NCI-H748 treated with DMSO at 0.1 percent for 48 hours (cell line): ENCODE measurements at places on chromosomes 11 and 22.
A peak's percentile ranks its signal among the peaks of the same experiment; 100 is the strongest.

- no peak for DNase-seq
These were observed 498.2 kb downstream of the KCNA4 start for GRCh38 chr11:29518389-29519174.

DNA sequence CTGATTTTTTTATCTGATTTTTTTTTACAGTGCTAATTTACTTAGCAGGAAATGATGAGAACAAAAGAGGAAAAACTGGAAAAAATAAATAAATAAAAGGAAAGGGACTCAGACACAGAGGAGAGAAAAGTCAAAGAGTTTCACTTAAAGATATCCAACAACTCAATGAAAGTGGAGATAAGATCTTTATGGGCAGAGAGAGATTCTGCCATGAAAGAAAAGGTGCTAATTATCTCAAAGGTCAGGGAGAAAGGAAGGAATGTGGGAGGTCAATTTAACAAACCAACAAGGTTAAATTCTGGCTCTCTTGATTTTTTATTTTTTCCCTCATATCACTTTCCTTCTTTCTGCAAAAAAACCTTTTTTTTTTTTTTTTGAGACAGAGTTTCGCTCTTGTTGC is 86.0 kb downstream of the DENND5A start:
- no peak for DNase-seq

- no peak for DNase-seq
These were observed 3.3 kb downstream of the MTMR2 start for GRCh38 chr11:95920460-95921105.

GRCh38 chr11:61141601-61142028 is 19.6 kb downstream of the VPS37C start:
- DNase-seq, result peak; percentile 17

GRCh38 chr22:48079505-48080290 is 1317.2 kb downstream of the TBC1D22A start:
- no peak for DNase-seq

DNA sequence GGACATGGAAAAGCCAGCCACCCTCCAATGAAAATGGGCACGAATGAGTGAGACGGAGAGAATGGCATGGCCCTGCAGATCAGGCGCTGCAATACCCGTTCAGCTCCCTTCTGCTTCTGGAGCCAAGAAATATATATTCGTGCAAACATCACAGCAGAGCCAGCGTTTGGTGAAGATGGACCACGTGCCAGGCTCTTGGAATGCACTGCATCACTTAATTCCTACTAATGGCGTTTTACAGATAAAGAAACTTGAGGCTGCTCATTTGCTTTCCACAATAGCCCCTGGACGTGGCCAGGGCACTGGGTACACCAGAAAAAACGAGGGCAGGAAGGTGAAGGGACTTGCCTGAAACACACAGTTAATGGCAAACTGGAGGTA is 1.6 kb upstream of the FXYD2 start:
- DNase-seq, result no peak

- no peak for DNase-seq
These were observed 26.7 kb upstream of the PICK1 start for GRCh38 chr22:38030311-38031133.

- no peak for DNase-seq
These were observed 10.8 kb downstream of the SLC22A24 start for GRCh38 chr11:63132985-63133775.

GRCh38 chr11:102116453-102117205 is 6.4 kb downstream of the YAP1 start:
- DNase-seq, result no peak

GRCh38 chr22:48486134-48486532 is 1341.5 kb downstream of the BRD1 start:
- DNase-seq, result no peak

GRCh38 chr11:129090056-129090455 is 102.1 kb downstream of the ARHGAP32 start:
- no peak for DNase-seq

DNA sequence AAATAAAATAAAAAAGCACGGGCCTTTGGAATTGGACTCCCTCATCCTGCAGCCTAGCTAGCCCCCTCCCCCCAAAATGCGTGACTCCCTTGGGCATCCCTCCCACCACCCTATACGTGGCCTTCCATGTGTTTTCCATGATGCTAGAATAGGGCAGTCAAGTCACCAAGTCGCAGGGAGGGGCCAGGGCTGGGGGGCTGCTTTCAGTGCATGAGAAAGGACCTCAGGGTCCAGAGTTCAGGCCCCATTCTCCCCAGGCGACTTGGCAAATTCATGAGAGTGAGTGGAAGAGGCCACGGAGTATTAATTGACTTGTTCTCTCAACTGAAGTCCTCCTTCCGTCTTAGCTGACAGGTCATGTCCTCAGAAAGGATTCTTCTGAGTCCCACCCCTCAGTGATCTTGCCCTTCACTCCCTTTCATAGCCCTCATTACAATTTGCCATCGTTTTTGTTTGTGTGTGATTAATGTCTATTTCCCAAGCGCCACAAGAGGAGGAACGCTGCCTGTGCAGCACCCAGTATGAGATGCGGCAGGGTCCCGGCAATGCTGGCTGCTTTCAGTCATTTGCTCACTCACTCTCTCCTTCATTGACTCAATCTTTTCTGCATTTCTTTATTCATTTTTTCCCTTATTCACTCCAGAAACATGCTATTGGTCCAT is 17.4 kb downstream of the LRRC32 start:
- no peak for DNase-seq

DNA sequence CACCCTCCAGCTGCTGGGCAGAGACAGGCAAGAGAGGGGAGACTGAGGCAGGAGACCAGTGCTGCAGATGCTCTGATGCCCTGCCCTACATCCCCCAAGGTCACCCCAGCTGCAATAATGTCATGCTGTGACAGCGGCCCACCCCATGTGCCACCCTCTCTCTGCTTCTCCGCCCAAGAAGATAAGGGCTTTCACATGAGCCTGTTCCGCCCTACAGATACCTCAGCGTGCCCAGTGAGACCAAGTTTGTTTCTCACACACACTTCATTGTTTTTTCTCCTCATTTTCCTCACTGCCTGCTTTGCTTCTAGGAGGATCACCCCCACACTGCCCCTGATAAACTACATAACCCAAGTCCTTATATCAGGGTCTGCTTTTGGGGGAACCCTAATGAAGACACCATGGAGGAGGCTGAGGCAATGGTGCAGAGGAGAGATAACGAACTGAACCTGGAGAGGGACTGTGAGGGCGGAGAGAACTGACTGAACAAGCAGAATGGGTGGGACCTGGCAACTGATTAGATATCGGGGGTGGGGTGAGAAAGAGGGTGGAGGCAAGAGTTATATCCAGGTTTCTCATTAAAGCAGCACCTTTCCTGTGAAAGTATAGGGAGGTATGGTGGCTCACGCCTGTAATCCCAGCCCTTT is 37.5 kb upstream of the TSKU start:
- DNase-seq, result no peak

DNA sequence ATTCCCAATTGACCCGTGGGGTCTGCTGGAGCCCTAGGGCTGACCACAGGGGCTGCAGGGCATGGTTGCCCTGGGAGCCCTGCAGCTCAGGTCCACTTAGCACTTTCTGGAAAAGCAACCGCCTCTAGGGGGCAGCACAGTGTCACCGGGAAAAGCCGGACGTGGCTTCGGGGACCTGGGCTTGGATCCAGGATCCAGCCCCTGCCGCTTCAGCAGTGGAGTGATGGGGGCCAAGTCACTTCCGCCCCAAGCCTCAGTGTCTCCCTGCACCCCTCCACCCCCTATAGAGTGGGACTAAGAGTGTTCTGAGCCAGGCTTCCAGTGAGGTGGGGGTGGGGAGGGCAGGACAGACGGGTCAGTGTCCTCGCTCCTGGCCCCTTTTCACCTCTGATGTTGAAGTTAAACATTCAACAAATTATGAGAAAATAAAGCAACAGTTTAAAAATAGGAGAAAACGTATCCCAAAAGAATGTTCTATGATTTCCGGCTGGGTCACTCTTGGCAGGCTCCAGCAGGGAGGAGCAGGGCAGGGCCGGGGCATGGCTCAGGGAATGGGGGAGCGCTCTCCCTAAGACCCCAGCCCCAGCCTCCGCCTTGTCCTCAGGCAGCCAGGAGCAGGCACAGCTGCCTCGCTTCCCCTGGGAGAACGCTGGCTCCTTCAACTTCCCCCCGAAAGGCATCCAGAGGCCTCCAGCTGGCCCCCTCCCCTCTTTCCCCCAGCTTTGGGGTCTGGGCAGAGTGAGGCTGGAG is 96.5 kb upstream of the FGF3 start:
- peak; percentile 53 for DNase-seq

DNA sequence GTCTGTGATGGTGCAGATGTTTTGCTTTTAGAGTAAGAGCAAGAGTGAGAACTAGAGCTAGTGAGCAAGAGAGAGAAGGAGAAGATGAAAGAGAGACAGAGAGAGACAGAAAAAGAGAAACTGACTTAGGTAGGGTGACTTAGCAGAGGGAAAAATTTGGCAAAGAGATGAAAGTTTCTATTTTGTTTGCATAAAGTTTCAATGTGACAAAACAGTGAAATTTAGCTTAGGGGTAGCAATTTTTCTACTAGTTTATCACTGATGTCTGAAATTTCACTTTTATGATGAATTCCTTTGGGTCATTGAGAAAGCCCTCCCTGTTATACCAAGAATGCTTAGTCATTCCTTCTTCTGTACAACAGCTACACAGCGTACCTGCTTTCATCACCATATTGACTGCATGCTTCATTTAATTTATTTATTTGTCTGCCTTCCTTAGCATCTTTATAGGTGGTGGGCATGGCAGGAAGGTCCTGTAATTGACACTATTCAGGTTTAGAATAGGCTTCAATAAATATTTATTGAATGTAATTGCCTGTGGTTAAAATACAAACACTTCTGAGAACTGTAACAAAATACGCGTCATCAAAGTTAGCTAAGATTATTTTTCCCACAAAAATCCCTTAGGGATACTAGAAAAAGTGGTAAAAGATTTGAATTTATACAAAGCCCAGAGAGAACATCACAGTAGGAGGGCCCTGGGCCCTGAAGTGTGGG is 19.9 kb upstream of the CTSC start:
- DNase-seq, result no peak

- no peak for DNase-seq
These were observed 16.4 kb upstream of the SLC25A1 start for GRCh38 chr22:19194766-19195536.

DNA sequence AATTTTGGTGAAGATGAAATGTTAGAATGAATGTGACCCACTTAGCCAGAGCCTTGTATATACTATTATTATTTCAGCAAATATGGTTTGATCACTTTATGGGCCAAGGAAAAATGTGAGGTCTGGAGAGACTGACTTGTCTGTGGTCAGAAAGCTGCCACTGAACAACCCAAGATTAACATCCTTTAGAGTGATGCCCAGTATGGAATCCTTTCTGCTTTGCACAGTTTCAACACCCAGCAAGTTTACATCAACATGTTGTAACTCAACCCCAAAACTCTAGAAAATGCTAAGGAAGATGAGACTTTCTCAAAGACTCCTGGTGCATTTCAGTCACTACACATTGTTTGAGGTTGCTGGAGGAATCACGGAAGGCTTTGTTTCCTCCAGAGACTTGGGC is 107.7 kb downstream of the SNX19 start:
- no peak for DNase-seq

DNA sequence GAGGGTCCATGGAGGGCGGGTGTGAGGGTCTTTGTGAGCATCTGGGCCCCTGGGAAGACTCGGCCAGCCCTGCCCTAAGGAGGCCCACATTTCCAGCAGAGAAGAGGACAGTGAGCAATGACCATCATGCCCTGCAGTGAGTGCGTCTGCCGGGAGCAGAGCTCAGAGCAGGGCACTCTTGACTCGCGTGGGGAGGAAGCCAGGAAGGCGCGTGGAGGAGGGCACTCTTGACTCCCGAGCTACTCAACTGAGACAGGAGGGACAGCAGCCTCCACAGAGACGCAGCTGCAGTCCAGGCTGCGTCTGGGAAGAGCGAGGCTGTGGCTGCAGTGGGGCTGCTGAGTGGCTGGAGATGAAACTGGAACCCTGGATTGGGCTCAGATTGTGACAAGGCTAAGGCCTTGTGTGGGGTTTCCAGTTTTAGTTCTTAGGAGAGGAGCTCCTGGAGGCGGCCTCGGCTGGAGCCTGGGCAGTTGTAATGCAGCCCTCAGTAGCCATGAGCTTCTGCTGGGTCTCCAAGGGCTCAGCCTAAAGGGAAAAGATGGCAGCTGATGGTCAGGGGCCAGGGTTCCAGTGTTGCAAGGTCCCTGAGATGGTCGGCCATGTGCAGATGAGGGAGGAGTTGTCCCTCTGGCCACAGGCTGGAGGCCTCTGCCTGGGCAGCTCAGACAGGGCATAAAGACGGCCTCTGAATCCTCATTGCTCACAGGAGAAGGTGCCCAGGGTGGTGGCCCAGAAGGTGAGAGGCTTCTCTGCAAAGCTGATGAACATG is 264.7 kb upstream of the B3GAT1 start:
- no peak for DNase-seq

DNA sequence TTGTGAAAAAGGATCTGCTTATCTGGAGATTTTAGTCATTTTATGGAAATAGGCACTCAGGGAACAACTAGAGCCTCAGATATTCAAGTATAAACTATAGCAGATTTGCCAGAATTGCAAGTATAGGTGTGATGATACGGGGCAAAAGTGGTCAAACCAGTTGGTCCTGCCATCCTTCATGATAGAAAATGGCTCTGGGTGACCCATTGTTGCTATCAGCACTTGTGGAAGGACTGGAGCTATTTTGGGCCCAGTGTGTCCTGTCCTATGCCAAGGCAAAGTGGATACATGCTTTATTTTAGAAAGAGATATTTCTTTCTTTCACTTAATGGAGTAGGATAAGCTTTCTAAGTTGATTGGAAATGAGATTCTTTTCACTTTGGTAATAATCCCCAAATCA is 85.2 kb downstream of the PPP6R3 start:
- DNase-seq, result no peak

GRCh38 chr11:73226297-73227006 is 8.4 kb downstream of the P2RY2 start:
- no peak for DNase-seq

DNA sequence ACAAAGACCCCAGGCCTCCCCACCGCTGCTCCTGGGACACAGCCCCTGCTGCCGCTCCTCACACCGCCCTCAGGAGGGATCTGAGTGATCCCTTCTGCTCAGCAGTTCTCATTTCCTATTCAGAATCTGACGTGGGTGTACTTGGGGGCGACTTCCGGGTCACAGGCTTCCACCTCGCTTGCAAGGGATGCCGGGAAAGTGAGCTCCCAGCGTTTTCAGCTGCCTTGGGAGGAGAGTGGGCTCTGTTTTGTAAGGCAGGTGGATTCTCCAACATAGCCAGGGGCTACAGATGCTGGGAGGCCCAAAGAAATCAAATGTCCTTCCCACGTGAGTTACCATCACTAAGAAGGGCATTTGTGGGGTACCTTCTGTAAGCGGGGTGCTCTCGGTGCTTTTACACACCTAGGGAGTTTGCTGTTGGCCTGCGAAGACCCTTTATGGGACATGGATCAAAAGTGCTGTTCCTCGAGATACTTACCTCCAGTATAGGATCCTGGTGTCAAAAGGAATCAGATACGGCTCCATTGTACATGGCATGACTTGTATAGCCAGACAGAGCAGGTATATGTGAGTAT is 9.7 kb upstream of the LRRC10B start:
- no peak for DNase-seq

GRCh38 chr11:105881027-105881426 is 141.0 kb downstream of the MSANTD4 start:
- no peak for DNase-seq

- no peak for DNase-seq
These were observed 28.2 kb downstream of the MYH9 start for GRCh38 chr22:36359470-36359996.

- peak; percentile 0 for DNase-seq
These were observed 737.2 kb downstream of the LRRC4C start for GRCh38 chr11:40722179-40722795.
